ENCODE measurements at places on chromosomes 12 and 14.

GRCh38 chr12:51124504-51124903 lies 41.1 kb upstream of the CSRNP2 start:
- no peak for DNase-seq

GRCh38 chr12:58741226-58741625 lies 179.1 kb downstream of the LRIG3 start:
- DNase-seq: peak; percentile 6

DNA sequence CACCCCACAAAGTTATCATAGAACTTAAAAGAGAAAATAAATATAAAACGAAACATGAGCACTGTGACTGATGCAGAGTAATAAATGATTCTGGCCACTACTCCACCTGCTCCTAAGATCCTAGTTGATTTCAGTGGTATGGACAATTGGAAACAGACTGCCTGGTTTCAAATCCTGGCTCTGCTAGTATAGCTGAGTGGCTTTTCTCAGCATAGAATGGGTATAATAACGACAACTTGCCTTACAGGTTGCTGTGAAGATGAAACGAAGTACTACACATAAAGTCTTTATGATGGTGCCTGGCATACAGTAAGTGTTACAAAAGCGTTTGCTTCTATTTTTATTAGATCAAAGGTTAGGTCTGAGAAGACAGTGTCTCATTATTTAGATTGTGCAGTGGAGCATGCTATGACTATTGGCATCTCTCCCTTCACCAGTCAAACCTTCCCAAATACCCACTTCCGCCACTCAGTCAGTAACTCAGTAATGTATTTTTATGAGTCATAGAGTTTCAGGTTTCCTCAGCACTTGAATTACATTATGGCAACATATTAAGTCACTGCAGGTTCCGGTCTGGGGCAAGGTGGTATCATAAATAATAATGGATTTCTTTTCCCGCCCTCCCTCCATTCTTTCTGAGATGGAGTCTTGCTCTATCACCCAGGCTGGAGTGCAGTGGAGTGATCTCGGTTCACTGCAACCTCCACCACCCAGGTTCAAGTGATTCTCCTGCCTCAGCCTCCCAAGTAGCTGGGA lies 29.7 kb upstream of the NR2C1 start:
- DNase-seq: no peak

GRCh38 chr12:78034025-78034424 lies 203.3 kb downstream of the NAV3 start:
- DNase-seq: no peak

- DNase-seq: no peak
These were observed 110.0 kb downstream of the ADCK1 start for GRCh38 chr14:77909911-77910310.

GRCh38 chr12:40033242-40033630 lies 72.6 kb downstream of the SLC2A13 start:
- DNase-seq: no peak

DNA sequence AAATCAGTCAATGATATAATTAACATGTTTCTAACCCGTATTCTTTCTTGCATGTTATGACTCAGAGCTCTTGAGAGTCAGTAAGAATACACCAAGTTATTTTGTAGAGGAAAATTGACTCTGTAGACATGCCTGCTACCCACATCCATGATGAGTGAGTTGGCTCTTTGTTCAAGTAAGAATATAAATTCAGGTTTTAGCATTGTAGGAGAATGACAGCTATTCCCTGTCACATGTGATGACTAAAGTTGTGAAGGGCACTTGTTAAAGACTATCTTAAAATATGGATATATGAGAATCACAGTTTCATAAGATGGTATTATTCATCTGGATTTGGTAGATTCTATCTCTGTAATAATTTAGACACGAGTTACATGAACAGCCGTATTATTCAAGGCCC lies 209.1 kb downstream of the CCDC59 start:
- no peak for DNase-seq

DNA sequence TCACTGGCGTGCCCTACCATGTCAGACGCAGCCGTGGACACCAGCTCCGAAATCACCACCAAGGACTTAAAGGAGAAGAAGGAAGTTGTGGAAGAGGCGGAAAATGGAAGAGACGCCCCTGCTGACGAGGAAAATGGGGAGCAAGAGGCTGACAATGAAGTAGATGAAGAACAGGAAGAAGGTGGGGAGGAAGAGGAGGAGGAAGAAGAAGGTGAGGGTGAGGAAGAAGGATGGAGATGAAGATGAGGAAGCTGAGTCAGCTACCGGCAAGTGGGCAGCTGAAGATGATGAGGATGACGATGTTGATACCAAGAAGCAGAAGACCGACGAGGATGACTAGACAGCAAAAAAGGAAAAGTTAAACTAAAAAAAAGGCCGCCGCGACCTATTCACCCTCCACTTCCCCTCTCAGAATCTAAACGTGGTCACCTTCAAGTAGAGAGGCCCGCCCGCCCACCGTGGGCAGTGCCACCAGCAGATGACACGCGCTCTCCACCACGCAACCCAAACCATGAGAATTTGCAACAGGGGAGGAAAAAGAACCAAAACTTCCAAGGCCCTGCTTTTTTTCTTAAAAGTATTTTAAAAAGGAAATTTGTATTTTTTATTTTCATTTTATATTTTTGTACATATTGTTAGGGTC lies 13.2 kb downstream of the TRIP11 start:
- no peak for DNase-seq

GRCh38 chr12:52648012-52648550 lies 3.9 kb downstream of the KRT2 start:
- DNase-seq: no peak

- no peak for DNase-seq
These were observed 160.8 kb downstream of the CCER1 start for GRCh38 chr12:90794212-90794611.

GRCh38 chr12:112979041-112979680 lies 842 bp downstream of the OAS2 start:
- DNase-seq: no peak

Data from Jurkat, Clone E6-1 (cell line).